Brain pericyte (primary cell): ENCODE measurements at places on chromosomes 2 and 18.
A peak's percentile ranks its signal among the peaks of the same experiment; 100 is the strongest.

DNA sequence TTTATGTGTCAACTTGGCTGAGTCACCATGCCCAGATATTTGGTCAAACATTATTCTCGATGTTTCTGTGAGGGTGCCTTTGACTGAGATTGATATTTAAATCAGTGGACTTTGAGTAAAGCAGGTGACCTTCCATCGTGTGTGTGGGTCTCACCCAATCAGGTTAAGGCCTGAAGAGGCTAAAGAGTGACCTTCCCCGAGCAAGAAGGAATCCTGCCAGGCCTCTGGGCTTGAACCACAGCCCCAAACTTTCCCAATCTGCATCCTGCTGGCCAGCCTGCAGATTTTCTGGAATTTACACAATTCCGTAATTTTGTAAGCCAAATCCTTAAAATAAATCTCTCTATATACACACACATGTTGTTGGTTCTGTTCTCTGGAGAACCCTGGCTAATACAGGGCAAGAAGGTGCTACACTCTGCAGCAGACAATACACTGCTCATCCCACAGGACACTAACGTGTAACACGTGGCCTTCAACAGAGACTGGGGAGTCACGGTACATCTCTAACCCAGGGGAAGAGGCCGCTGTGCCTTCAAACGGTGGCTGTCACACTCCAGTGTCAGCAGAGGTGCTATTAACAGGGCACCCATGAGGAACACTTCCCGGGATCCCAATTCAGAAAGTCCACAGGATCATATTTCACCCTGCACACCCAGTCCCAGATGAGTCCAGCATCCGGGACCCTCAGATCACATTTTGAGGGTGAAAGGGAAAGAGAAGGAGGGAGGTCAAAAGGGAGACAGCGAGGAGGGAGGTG, 113.1 kb upstream of the ID2 start:
- no peak for DNase-seq

DNA sequence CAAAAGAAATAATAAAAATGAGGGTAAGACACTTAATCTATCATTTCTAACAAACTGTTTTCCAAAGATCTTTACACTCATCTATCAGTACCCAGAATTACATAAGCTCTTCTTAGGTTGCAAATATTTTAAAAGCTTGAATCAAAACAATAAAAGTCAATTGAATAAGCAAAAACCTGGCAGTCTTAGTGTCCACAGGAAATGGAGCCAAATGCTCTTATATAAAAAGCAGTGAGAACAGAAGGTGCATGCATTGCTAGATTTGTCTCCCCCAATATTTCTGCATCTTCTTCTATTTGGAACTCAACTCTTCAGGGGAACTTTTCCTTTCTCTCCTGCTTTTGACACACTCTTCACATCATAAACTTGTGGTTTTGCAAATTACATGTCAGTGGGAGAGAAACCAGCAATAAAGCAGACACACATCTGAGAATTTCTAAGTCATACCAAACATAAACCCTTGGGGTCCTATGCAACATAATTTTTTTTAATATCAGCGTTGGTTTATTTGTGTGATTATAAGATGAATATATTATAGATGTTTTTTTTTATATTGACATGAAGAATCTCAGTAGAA, 343.9 kb upstream of the ACVR2A start:
- no peak for DNase-seq

DNA sequence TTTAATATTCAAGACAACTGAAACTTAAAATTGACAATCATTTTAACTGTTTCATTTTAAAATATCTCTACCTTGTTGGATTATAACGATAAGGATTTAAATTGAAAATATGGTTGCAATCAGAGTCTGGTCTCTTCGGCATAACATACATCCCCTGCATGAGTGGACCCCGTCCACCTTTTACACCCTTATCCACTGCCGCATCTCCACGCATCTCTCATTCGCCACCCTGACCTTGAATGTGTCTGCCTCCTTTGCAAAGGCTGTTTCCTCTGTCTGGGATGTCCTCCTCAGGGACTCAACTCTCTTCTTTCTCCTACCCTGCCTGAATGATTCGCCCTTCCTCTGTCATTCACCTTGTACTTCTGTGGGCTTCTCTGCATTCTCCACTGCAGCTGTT, 87.6 kb downstream of the SPATS2L start:
- no peak for DNase-seq

DNA sequence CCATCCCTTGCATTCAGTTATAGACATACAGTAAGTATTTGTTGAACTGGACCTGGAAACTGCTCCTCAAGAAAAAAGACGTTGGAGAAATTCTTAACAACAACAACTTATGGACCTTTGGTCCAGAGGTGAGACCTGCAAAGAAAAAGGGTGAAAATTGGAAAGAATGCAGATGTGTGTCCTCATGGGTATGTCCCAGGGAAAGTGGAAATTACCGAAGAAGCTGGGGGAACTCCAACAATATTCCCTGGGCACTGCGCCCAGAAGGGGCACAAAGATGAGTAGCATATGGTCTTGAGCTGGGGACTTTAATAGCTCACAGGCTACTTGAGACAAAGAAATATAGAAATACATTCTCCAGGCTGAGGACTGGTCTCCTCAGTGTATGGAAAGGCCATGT, 35.5 kb upstream of the YWHAQ start:
- no peak for DNase-seq

GRCh38 chr2:210128961-210129360, 42.2 kb downstream of the KANSL1L start:
- no peak for DNase-seq

- no peak for DNase-seq
These were observed 501.1 kb upstream of the TNP1 start for GRCh38 chr2:217360781-217361482.

GRCh38 chr18:58212274-58212673, 168.2 kb downstream of the NEDD4L start:
- no peak for DNase-seq

- DNase-seq, result no peak
These were observed at the start of gene TGIF1 for GRCh38 chr18:3450012-3450798. TGIF1 (plus strand) TSS chr18:3450172; CDS start chr18:3450490, 318 bp downstream.

DNA sequence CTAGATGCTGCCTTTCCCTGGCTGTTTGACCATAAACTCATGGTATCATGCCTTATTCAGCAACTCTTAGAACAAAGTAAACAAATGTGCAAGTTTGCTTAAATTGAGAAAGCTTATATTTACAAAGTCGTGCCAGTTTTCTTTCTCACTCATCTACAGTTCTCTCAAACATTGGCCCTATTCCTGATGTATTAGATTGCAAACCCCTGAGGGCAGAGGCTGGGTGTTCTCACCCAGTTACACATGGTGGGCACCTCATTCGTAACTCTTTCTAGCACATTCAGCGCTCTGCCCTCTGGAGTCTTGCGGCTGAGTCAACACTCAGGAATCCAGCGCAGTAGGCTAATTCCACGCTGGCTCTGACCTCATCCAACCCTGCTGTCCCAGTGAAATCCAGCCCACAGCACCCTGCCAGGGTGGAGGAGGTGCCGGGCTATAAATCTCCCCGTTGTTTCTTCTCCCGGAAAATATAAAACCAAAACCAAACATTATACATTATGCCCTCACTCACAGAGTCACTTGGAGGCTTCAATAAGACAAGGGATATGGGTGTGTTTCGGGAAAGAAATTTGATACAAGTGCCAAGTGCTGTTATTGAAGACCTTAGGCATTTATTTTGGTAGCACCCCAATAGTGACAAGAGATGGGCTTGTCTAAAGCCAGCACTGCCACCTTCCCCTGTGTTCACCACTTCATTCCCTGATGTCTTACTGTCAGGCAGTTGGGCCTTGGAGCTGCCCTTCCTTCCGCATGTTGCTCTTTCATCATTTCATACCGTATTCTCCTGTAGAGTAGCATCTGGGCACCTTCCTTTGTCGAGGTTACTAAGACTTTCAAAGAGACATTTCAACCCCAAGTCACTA, 287.4 kb downstream of the PRKCE start:
- DNase-seq, result peak; percentile 98

DNA sequence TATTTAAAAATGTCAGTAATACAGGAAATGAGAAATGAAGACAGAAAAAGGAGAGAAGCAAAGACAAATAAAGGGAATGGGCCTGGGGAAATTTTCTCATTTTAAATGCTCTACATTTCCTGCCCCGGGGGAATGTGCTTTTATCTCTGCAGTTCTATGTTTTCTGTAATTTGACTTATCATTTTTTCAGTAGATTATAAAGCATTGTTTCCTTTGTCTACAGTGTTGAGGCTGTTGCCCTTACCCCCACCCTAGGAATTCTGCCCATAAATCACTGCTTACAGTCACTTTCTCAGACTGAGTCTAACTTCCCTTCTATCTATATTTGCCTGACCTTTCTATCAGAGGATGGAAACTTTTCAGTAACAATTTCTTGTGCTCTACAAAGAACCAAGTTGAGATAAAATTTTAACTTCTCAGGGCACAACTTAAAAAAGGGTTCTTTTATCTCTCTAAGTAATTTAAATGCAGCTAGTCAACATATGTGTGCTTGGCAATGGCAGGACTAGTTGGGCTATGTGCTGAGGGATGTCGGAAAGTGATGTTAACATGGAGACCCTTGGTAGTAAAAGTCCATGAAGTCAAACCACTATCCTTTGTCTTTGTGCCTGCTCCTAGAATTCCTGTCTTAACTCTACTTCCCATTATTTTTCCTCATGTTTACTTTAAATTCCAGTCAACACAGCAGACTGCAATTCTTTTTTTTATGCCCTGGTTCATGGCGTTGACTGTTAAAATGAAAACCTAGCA, 146.5 kb upstream of the MMADHC start:
- no peak for DNase-seq
